Activated T-helper 1 cell treated with anti-CD3 and anti-CD28 coated beads, Interleukin-2, amount 50 U/mL, for 16 hours (primary cell): ENCODE measurements at places on chromosomes 16 and 17.

- no peak for DNase-seq
These were observed 10.5 kb upstream of the ZNF500 start for GRCh38 chr16:4777339-4778049.

- no peak for DNase-seq
These were observed 167.3 kb upstream of the ZNF267 start for GRCh38 chr16:31706318-31706717.

- DNase-seq, result no peak
These were observed 11.9 kb upstream of the GPRC5C start for GRCh38 chr17:74419928-74420411.

- no peak for DNase-seq
These were observed 23.7 kb upstream of the RCVRN start for GRCh38 chr17:9928601-9929333.

DNA sequence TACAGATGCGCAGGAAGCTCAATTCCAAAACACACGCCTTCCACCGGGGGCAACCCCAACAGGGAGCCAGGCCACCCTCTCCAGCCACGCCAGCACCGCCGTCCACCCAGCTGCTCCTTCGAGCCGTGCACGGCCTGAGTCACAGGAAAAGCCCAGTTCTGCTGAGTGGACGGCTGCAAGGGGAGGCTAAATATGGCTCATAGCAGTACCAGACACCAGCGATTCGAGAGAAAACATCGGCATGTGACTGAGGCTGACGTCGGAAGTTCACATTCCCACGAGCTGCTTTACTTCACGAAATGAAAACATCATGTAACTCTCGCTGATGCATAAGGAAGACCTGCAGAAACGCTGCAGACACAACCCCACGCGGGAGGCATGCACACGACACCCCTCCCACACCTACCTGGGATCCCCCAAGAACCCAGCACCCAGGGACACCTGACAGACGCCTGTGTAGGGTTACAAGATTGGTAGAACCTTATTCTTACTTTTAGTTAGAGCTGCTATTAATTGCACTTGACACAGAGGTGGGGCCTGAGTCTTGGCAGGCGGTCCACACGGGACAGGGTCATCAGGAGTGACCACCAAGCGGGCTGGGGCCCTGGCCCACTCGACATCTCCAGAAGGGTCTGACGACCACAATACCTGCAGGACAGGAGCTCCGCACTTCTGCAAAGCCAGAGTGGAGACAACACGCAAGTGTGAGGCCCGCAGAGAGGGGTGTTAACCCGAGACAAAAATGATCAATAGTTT lies 116.8 kb downstream of the ANKRD11 start:
- DNase-seq, result no peak

- no peak for DNase-seq
These were observed 19.6 kb downstream of the CLUAP1 start for GRCh38 chr16:3520413-3520812.

GRCh38 chr16:6020162-6020985 lies 922.8 kb upstream of the EEF2KMT start:
- no peak for DNase-seq

DNA sequence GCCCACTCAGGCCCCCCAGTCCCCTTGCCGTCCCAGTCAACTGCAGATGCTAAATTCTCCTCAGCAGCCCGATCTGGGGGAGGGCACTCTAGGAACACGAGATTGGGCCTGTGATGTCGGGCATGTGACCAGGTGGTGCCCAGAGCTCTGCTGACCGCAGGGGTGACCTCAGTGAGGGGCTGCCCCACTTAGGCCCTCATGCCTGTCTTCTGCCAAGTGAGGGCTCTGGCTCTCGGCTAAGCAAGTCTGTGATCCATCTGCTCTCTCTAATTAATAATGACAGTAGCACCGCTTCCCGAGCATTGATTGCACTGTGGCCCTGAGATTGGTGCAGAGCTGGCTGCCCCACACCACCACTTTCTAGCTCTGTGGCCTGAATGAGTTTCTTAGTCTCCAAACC lies 138.8 kb downstream of the MRM1 start:
- DNase-seq, result no peak

DNA sequence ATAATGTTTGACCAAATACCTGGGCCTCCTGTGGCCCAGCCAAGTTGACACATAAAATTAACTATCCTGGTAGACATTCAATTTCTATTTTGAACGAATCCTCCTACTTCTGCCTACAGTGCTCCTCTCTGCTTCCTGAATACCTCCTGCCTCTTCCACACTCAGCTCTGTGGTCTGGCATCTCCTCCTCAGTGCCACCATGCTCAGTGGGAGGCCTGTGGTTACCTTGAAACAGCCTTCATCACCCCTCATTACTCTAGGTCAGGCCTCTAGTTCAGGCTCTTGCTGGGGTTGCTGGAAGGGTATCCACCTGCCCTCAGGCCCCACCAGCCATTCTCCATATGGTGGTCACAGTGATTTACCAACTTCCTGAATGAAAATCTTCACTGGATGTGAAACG lies 5.1 kb downstream of the LYRM9 start:
- DNase-seq, result no peak

- no peak for DNase-seq
These were observed 49.5 kb upstream of the MTSS2 start for GRCh38 chr16:70735141-70735979.

- DNase-seq, result no peak
These were observed 20.0 kb downstream of the SBK1 start for GRCh38 chr16:28312327-28312726.

DNA sequence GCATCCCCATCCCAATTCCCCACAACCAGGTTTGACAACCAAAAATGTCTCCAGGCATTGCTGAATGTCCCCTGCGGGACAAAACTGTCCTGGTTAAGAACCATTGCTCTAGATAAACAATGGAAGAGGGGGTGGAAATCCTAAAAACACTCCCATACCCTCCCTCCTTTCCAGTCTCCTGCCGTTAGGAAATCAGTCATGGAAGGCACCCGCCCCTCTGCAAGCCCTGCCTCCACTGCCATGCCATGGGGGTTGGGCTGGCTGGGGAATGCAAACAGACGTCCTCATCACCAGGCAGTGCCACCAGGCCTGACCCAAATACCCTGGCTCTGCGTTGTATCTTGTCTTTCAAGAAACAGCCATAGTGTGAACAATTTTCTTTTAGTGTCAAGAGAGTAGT lies 57.5 kb downstream of the CYTH1 start:
- DNase-seq, result no peak

- DNase-seq, result no peak
These were observed 13.1 kb downstream of the USP7 start for GRCh38 chr16:8950580-8951077.

DNA sequence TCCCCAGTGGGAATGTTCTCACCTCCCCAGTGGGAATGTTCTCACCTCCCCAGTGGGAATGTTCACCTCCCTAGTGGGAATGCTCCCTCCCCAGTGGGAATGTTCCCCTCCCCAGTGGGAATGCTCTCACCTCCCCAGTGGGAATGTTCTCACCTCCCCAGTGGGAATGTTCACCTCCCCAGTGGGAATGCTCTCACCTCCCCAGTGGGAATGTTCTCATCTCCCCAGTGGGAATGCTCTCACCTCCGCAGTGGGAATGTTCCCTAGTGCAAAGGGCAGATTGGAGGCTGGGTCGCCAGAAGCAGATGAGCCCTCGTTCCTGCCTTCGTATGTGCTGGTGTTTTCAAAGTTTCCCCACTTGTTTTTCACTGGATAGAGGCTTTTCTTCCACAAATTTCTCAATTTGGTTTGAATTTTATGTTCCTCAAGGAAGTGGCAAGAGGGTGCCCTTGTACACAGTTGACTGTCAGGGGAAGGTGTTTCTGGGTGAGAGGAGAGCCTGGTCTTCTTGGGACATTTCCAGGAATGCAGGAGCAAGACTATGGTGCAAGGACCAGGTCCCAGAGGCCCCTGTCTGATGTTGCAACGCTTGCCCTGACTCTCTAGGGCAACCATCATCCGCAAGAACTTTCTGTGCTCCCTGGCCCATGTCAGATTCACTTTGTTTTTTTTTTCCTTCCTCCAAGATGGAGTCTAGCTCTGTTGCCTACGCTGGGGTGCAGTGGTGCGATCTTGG lies 34.0 kb downstream of the TRARG1 start:
- no peak for DNase-seq

DNA sequence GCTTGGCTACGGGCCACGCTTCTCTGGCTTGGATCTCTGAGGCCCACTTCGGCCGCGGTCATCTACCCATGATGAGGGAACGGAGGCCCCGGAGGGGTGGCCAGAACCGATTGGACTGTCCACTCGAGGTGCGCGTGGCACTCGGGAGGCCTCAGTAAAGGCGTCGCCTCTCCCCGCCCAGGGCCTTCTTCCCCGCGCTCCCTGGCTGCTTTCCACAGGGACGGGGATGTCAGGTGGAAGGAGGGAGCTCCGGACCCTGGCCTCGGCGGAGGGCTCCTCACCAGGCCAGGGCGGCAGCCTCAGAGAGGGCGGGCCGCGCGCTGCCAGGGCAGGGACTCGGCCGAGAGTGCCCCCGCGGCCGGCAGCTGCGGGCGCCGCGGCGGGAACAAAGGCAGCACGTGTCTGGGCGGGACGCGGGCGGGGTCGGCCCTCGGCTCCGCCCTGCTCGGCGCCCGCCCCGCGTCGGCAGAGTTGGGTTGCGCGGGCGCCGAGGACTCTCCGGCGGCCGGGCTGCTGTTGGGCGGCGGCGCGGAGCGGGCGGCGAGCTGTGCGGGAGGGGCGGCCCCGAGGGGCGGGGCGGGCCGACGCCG lies 587 bp upstream of the CDK5R1 start:
- peak; percentile 45 for DNase-seq

DNA sequence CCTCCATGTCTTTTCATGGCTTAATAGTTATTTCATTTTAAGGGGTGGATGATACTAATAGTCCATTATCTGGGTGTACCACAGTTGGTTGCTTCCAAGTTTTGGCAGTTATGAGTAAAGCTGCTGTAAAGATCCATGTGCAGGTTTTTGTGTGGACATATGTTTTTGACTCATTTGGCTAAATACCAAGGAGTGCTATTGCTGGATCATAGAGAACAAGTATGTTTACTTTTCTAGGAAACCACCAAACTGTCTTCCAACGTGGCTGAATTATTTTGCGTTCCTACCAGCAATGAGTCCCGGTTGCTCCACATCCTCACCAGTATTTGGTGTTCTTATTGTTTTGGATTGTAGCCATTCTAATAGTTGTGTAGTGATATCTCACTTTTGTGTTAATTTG lies 181.9 kb downstream of the SPECC1 start:
- no peak for DNase-seq

DNA sequence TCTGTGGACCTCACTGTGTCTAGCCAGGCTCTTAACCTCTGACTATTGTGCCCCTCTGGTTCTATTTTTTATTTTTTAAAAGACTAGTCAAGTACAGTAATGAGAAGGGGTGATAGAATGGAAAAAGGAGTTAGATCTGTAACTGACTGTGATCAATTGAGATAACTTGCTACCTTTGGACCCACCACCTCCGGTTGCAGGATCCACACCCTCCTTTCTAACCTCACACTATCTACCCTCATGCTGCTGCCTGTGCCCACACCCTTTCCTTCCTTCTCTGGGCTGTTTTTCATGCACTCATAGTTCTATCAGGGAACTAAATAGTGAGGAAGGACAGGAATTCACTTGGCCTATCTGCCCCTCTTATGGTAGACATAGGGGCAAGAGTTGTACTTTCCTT lies 172.3 kb downstream of the KATNIP start:
- DNase-seq, result no peak

- DNase-seq, result no peak
These were observed 26.8 kb upstream of the DLX3 start for GRCh38 chr17:50021681-50022370.

DNA sequence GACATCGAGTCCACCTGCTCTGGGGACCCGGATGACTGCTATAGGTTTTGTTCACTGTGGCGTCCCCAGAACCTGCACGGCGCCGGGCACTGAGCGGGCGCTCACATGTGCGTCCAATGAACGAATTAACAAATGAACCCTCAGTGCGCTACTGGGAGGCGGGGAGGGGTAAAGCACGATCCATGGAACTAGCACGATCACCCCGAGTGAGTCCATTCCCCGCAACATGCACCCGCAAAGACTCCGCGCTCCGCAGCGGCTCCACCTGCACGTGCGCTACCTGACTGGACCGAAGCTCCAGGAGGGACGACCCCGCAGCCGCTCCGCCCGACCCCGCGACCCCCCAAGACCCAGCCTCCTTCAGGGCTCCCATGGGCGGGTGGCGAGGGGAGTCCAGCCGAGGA lies 491 bp downstream of the TRAP1 start:
- DNase-seq, result no peak

DNA sequence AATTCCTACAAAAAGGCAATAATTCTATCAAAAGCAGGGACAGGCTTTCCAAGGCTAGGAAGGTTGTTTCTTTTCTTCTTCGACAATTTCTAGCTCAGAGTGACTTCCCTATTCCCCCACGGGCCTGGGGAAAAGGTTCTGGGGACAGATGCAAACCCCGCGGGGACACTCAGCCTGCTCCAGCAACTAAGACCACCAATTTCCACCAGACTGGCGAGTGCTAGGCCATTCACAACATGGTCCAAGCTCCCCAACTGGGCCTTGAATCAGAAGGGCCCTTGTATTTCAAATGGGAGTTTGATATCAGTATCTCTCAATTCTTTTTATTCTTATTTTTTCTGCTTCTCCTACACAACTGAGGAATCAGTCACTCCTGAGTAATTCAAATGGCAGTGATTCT lies 86.7 kb downstream of the USP31 start:
- DNase-seq, result no peak

GRCh38 chr16:30602616-30603277 lies 7.4 kb downstream of the ZNF689 start:
- no peak for DNase-seq

DNA sequence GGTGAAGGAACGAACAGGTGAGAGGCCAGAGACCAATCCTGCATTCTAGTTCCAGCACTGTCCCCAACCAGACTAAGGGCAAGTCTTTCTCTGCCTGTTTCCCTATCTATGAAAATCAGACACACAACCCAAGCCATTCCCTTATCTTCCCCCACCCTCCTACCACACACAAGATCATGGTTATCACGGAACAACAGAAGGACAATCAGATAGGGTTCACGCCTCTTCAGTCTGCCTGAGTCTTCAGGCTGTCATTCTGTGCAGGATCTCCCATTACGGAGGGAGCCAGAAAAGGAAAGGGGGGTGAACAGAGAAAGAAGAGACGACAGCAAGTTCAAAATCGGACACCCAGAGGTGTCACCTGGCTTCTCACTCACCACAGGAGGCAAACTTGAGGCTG lies 11.1 kb downstream of the TLE7 start:
- DNase-seq, result no peak

GRCh38 chr17:13088666-13089065 lies 70.8 kb upstream of the ELAC2 start:
- DNase-seq, result no peak

- DNase-seq, result no peak
These were observed 665 bp downstream of the MYBBP1A start for GRCh38 chr17:4554441-4554996.

- no peak for DNase-seq
These were observed 10.7 kb downstream of the CTNS start for GRCh38 chr17:3647251-3647650.

DNA sequence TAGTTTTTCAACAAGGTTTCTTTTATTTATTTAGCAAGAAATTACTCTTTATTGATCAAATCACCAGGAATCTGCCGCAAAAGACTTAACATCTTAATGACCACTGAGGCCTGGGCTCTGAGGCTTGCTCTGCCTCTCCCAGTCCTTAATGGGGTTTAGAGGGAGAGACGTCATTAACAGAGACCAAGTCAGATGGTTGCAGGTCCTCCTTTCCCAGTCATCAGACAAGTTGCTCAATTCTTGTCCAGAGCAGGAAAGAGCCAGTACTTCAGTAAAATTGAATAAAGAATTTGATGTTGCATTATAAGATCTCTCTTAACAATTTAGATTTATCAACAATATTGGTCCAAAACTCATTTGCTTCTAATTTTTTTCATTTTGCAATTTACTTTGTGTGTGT lies 2.0 kb downstream of the SEPHS2 start:
- no peak for DNase-seq

- no peak for DNase-seq
These were observed 65.1 kb upstream of the MED9 start for GRCh38 chr17:17411692-17412091.
